ENCODE measurements at places on chromosomes 2 and 18. TPM values are rescaled to one million over a fixed set of nuclear protein-coding genes. Genes with fewer than 3 reads are reported as not detected.

RAB17 gene
- 0.29 TPM for total RNA-seq

LTBP1 gene
- 41.7 TPM for total RNA-seq

CHRNG gene
- not detected for total RNA-seq

GRP gene
- total RNA-seq = not detected

NCKAP5 gene
- 0.83 TPM for total RNA-seq

CFAP65 gene
- total RNA-seq = 0.16 TPM

STAMBP gene
- 52.6 TPM for total RNA-seq

REG3G gene
- total RNA-seq = not detected

ACKR3 gene
- 12.0 TPM for total RNA-seq

ST6GAL2 gene
- total RNA-seq = 13.8 TPM

RUFY4 gene
- total RNA-seq = 0.09 TPM

EMX1 gene
- 0.12 TPM for total RNA-seq

TPO gene
- total RNA-seq = 0.14 TPM

LHCGR gene
- total RNA-seq = not detected

FBXO48 gene
- 0.58 TPM for total RNA-seq

GREB1L gene
- total RNA-seq = 3.8 TPM

ANKRD30B gene
- not detected for total RNA-seq

Data from A549 treated with Hydrocortisone at 1 μM for 4 hours (cell line).